ENCODE measurements at places on chromosomes 4 and X.

DNA sequence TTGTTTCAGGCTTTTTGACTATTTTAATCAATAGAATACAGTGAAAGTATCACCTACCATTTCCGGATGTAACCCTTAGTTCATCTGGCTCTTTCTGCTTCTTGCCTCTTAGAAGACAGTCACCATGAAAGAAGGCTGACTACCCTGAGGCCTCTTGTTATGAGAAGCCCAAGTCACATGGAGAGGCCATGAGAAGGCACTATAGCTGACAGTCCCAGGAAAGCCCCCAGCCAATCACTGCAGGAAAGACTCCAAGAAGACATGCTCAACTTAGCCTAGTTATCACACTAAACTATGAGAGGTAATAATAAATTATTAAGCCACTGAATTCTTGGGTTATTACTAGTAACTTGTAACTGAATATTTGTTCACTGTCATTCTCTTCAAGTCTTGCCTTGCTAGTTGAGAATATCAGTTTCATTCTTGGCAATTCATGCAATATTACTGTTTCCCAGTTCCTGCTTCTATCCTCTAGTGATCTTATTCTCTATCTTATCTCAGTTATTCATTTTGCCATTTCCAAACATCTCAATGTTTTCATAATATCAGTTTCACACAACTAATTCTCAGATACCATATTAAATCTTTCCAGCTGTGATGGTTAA is 57.1 kb upstream of the GUCY1A1 start:
- DNase-seq, result no peak

DNA sequence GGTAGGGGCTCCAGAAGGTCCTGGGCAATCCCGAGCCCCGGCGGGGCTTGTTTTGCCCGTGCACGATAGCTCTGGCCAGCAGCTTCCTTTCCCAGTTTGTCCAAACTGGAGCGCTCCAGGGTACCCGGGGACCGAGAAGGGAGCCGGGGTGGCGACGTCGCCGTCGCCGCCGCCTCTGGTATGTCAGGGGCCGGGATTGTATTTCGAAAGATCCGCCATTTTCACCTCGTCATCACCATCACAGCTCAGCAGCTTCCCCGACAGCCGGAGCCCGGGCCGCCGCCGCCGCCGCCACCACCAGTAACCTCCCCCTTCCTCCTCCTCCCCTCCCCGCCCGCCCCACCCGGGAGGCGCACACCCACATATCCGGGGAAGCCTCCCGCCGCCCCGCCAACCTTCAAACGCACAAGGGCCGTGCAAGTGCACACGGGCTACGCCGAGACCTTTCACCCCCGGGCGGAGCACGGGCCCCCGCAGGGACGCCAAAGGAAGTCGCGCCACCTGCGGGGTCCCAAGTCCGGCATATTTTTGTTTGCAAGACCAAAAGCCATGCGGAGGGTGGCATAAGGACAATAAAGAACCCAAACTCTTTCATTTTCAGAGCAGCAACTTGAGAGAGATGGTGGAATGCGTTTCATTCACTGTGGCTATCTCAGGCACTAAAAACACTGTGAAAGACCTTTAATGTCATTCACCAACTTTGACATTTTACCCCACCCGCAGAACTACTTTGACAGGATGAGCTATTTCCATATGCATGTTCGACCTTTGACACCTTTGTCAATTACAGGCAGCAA is at the start of gene LIN54:
Gene LIN54 (minus strand): TSS at position 302 of the 797 bp plus-strand sequence. CDS start 25,979 bp downstream, outside the sequence.
- peak; percentile 80 for DNase-seq

- DNase-seq, result no peak
Measured at GRCh38 chr4:11399461-11399971, 29.2 kb downstream of the HS3ST1 start.

- no peak for DNase-seq
Measured at GRCh38 chr4:3463556-3464348, 646 bp downstream of the DOK7 start.

DNA sequence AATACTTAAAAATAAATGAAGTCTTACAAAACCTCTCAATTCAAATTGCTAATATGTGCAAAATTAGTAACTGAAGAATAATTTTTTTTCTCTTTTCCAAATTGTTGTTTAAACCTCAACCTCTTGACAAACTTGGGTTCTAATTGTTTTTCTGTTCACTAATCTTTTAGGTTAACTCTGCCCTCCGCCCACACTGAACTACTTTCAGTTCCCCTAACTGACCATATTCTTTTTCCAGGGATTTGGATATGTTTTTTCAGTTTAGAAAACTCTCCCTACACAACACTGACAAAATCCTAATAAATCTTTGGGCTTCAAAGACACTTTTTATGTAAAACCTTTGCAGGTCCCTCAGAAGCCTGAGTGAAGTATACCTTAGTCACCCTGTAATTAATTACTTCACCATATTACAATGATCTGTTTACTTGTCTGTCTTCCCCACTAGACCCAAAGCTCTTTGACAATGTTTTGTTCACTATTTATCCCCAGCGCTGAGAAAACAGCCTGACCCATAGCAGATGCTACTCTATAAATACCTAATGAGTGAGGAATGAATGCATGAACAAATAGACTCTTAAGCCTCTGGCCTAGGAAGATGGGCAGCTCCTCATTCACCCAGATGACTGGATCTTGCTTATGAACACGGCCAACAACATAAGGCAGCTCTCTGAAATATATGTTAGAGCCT is 134.9 kb downstream of the MAML3 start:
- DNase-seq, result no peak

- DNase-seq, result no peak
Measured at GRCh38 chr4:15295421-15296162, 132.2 kb upstream of the C1QTNF7 start.

GRCh38 chrX:100731441-100732281 is at the start of gene SYTL4:
Gene SYTL4, minus strand, starts transcription at chrX:100732121. Its CDS starts 30,084 bp downstream, at chrX:100702037.
- no peak for DNase-seq

- no peak for DNase-seq
Measured at GRCh38 chr4:72320223-72320948, 248.6 kb downstream of the ADAMTS3 start.
